ENCODE measurements at places on chromosomes 4 and X. TPM values are rescaled to one million over a fixed set of nuclear protein-coding genes. Genes with fewer than 3 reads are reported as not detected.

GRCh38 chr4:74098427-74098994 lies 484 bp downstream of the CXCL2 start:
- peak overlapping the region; percentile 82 for H3K4me3 ChIP-seq
- peaks cover 80% of the 10 kb centered on the region for H3K27me3 ChIP-seq
- H3K36me3 ChIP-seq, result peaks cover 2% of the 10 kb centered on the region
- no peak overlapping the region for H3K27ac ChIP-seq
- no peak for DNase-seq
- peaks cover 6% of the 10 kb centered on the region for H3K4me1 ChIP-seq

- H3K27ac ChIP-seq, result no peak overlapping the region
- no peak for DNase-seq
- no peaks in the 10 kb centered on the region for H3K36me3 ChIP-seq
- H3K27me3 ChIP-seq, result no peaks in the 10 kb centered on the region
- H3K4me3 ChIP-seq, result no peak overlapping the region
- no peaks in the 10 kb centered on the region for H3K4me1 ChIP-seq
Observed at GRCh38 chr4:170229006-170229405, 139.2 kb upstream of the AADAT start.

EFNB1 gene
- total RNA-seq, result 4.0 TPM

TBC1D1 gene
- 45.5 TPM for total RNA-seq

- H3K36me3 ChIP-seq, result no peaks in the 10 kb centered on the region
- no peak for DNase-seq
- peak overlapping the region; percentile 61 for H3K27ac ChIP-seq
- H3K4me3 ChIP-seq, result no peak overlapping the region
- no peaks in the 10 kb centered on the region for H3K27me3 ChIP-seq
Observed at GRCh38 chr4:82124365-82124764, 249.4 kb downstream of the HNRNPD start.

TRIM61 gene
- total RNA-seq, result not detected

GATA1 gene
- 7.6 TPM for total RNA-seq

DNA sequence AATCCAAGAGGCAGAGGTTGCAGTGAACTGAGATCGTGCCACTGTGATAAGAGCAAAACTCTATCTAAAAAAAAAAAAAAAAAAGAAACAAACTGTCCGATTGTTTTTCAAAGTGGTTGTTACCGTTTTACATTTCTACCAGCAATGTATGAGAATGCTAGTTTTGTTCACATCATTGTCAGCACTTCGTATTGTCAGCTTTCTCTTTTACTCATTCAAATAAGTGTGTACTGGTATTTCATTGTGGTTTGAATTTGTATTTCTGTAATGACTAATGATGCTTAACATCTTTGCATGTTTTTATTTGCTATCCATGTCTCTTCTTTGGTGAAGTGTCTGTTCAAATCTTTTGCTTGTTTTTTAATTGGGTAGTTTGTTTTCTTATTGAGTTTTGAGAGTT lies 65.8 kb downstream of the GPR101 start:
- DNase-seq, result no peak
- no peaks in the 10 kb centered on the region for H3K27me3 ChIP-seq
- no peak overlapping the region for H3K4me3 ChIP-seq

ODAPH gene
- not detected for total RNA-seq

GRCh38 chr4:180913750-180914149 lies 1329.5 kb upstream of the TENM3 start:
- H3K36me3 ChIP-seq, result no peaks in the 10 kb centered on the region
- H3K4me3 ChIP-seq, result no peak overlapping the region
- no peak for DNase-seq
- H3K4me1 ChIP-seq, result no peaks in the 10 kb centered on the region
- H3K27me3 ChIP-seq, result no peaks in the 10 kb centered on the region

- no peaks in the 10 kb centered on the region for H3K27me3 ChIP-seq
- H3K4me1 ChIP-seq, result peaks cover 9% of the 10 kb centered on the region
- no peaks in the 10 kb centered on the region for H3K36me3 ChIP-seq
- H3K4me3 ChIP-seq, result no peak overlapping the region
- DNase-seq, result no peak
Observed at GRCh38 chr4:40502220-40502619, 127.4 kb downstream of the RBM47 start.

- peaks cover 2% of the 10 kb centered on the region for H3K36me3 ChIP-seq
- H3K4me1 ChIP-seq, result no peaks in the 10 kb centered on the region
- no peak overlapping the region for H3K4me3 ChIP-seq
- no peaks in the 10 kb centered on the region for H3K27me3 ChIP-seq
- peak; percentile 8 for DNase-seq
Observed at GRCh38 chr4:1384675-1385372, 21.4 kb downstream of the NKX1-1 start.

DNA sequence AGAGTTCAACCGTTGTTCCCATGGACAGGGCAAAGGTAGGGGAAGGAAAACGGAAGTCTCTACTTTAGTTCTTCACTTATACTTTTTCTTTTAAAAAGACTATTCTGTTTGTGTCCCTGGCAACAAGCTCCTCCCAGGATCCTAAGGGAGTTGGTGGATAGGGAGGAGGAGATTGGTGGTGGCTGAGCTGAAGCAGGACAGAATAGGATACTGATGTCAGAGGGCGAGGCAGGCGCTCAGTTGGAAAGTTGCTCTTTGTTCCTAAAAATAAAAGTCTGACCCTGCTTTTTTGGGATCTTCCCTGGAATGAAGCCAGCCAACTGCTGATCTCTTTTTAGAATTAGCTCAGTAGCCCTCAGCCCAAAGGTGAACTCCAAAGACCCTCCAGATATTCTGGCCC lies 104.7 kb downstream of the MGST2 start:
- H3K4me1 ChIP-seq, result no peaks in the 10 kb centered on the region
- H3K36me3 ChIP-seq, result no peaks in the 10 kb centered on the region
- DNase-seq, result no peak
- H3K4me3 ChIP-seq, result no peak overlapping the region
- H3K27me3 ChIP-seq, result peaks cover 7% of the 10 kb centered on the region
- no peak overlapping the region for H3K27ac ChIP-seq

DNA sequence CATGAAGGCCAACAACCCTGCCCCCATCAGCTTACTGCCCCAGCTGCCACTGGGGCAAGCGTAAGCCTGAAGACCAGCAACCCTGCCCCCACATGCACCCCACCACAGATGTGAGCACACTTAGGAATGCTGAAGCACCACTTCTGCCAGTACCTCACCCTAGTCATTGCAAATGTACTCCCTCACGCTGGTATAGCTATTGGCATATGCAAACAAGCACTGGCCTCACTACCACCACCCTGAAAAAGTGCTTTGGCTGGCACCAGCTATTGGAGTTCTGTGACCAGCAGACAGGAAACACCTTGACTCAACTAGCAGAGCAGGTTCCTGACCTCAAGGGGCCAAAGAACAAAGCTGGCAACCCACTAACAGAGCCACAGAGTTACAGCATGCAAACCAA lies 534.4 kb upstream of the POU3F4 start:
- no peak for DNase-seq
- no peak overlapping the region for H3K4me3 ChIP-seq
- no peaks in the 10 kb centered on the region for H3K27me3 ChIP-seq

NRK gene
- total RNA-seq, result not detected

VSIG4 gene
- total RNA-seq, result 0.60 TPM

- H3K4me3 ChIP-seq, result no peak overlapping the region
- no peak overlapping the region for H3K27ac ChIP-seq
- H3K27me3 ChIP-seq, result no peaks in the 10 kb centered on the region
- H3K4me1 ChIP-seq, result no peaks in the 10 kb centered on the region
- peaks cover 5% of the 10 kb centered on the region for H3K36me3 ChIP-seq
Observed at GRCh38 chr4:146381263-146381872, 140.4 kb downstream of the SLC10A7 start.

GRCh38 chr4:65831828-65832227 lies 161.5 kb upstream of the EPHA5 start:
- H3K4me3 ChIP-seq, result no peak overlapping the region
- no peaks in the 10 kb centered on the region for H3K36me3 ChIP-seq
- H3K4me1 ChIP-seq, result no peaks in the 10 kb centered on the region
- DNase-seq, result no peak
- no peaks in the 10 kb centered on the region for H3K27me3 ChIP-seq

ESX1 gene
- total RNA-seq, result not detected

- no peaks in the 10 kb centered on the region for H3K4me1 ChIP-seq
- no peak overlapping the region for H3K27ac ChIP-seq
- no peaks in the 10 kb centered on the region for H3K36me3 ChIP-seq
- no peak for DNase-seq
- no peak overlapping the region for H3K4me3 ChIP-seq
Observed at GRCh38 chr4:126338548-126338947, 1023.8 kb downstream of the FAT4 start.

DNA sequence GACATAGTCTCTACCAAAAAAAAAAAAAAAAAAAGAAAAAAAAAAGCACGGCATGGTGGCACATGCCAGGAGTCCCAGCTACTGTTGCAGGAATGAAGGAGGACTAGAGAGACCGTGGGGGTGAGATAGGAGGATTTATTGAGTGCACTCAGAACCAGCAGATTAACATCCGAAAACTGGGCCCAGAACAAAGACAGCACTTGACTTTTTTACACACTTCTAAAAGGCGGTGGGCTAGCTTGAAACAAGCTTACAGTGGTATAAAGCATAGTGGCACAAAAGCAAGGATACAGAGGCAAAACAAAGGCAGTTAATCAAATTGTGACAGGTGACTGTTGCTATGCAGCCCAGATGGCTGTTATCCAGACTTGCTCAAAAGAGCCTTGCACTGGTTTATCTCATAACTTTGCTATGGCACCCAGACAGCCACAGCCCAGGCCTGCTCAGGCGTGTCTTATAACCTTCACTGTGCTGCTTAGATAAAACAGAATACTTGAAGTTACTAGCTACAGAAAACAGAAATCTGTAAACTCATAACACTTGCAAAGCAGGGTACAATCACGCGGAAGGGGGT lies 9.9 kb upstream of the PI4K2B start:
- H3K27ac ChIP-seq, result no peak overlapping the region
- no peak for DNase-seq
- H3K27me3 ChIP-seq, result no peaks in the 10 kb centered on the region
- peaks cover 7% of the 10 kb centered on the region for H3K36me3 ChIP-seq
- no peak overlapping the region for H3K4me3 ChIP-seq

Measured in T-helper 17 cell (primary cell).